ENCODE measurements at places on chromosomes 3 and 15.

DNA sequence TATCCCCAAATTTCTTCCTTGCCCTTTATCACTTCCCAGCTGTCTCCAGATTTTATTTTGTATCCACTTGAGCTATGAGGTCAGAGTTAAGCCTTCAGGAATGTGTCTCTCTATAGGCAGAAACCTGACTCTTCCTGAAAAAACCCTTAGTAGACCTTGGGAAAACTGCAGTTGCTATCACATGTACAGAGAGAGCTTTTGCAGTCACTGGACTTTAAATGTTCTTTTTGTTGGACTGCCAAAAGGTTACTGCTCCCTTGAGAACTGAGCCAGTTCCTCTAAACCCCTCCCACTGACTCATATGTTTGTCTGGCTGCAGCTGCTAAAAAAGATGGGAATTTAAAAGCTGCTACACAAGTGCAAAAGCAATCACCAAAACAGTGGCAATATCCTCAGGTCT is 169.1 kb upstream of the CCDC54 start:
- no peak for DNase-seq

DNA sequence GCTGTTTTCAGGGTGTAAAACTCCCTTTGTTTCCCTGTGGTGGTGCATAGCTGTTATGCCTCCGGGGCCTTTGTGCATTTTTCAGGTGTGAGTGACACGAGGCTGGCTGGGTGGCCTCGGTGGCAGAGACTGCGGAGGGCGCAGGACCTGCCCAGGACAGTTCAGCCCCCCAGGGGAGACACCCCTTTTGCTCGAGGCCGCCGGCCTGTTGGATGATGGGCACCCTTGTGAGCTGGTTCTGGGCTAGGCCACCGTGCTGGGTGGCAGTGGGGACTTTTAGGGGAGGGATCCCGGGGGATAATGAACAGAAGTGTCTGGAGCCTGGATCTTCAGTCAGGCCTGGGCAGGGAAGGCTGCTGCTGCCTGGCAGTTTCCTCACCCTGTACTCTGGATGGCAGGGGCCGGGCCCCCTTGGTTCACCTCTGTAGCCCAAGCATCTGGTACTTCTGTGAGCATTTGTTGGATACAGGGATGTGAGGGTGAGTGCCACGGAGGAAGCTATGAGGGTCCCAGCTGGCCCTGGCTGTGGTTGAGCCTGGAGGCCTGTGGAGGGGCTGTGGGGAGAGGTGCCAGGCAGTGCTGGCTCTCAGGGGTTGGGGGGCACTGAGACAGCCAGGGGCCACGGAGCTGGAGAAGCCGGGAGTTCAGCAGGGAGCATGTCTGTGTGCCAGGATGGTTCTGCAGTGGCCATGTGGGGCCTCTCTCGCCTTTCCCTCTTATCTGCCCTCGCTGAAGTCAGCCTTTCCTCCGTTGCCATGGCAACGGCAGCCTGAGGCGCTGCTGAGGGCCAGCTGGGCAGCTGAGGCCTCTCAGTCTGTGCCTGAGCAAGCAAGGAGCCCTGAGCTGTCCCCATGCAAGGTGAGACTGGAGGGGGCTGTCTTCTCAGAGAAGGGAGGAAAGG is 49.0 kb downstream of the KY start:
- no peak for DNase-seq

DNA sequence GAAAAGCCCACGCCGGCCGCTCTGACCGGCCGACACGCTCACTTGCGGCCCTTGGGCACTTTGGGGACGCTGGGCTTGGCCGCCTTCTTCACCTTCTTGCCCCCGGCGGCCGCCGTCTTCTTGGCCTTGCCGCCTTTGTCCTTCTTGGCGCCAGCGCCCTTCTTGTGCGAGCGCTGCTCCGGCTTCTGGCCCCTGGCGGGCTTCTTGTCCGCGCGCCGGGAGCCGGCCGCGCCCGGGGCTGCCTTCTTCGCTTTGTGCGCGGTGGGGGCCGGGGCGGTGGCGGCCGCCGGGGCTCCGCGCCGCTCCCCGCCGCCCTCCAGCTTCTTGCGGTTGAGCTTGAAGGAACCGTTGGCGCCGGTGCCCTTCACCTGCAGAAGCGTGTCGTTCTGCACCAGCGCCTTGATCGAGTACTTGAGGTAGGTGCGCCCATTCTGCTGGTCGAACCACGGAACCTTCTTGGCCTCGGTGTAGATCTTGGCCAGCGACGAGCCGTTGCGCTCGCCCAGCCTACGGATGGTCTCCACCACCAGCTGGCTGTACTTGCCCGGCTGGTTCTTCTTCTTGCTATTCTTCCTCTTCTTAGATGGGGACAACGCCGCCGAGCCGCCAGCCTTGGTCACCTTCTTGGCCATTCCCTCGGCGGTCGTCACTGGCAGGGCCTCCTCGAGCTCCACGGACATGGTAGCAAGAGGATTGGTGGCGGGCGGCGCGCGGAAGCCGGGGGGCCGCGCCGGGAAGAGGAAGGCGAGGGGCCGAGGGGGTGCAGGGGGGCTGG is 36.7 kb downstream of the HMCES start:
- no peak for DNase-seq

DNA sequence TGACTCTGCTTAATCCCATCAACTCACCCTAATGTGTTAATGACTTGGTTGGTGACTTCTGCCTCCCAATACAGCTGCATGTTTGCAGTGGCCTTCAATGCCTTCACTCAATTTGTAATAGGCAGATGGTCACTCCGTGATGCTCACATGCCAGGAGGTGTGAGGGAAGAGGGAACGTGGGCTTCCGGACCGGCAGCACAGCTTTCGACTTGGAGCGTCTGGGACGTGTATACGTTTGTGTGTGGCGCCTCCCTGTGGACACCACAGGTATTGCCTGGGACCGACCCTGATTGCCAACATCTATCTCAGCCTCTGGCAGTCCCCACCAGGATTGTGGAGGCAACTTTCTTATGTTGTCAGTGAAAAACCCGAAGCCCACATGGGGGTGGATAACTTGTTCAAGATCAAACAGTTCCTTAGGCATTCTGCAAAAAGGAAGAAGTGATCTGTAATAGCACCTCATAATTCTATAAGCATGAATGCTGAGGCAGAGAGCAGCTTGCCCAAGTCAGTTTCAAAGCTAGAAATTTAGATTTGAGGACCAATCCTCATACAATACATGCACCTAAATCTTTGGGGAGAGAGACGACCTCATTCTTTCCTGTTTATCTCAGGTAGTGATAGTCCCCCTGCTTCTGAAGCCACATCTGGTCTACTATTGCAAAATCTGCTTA is 16.9 kb downstream of the MRPL46 start:
- DNase-seq = peak; percentile 25

DNA sequence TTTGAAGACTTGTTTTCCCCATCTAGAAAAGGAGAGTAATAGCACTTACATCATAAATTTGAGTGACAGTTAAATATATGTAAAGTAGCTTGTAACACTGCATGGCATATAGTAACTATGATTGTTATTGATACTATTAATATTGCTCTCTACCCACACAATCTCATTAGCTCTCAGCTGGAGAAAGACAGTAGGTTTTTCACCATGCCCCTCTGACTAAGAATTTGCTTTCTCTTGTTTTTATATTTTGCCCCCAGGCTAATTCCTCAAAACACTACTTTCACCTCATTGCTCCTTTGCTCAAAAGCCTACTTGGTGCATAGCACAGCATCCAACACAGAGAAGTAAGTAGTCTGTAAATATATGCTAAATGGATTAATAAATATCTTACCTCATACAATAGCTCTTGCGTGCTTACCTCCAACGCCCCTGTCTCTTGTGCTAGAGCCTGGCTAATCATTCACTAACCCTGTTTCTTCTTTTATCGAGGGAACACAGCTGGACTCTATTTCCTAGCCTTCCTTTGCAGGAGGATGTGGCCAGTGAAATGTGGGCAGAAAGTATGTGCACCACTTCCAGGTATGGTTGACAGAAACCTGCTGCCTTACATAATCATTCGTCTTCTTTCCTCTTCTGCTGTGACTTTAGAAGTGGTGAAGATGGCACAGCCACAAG is 190.0 kb downstream of the PLCH1 start:
- DNase-seq = no peak
